ENCODE measurements at places on chromosomes 2 and 18.

DNA sequence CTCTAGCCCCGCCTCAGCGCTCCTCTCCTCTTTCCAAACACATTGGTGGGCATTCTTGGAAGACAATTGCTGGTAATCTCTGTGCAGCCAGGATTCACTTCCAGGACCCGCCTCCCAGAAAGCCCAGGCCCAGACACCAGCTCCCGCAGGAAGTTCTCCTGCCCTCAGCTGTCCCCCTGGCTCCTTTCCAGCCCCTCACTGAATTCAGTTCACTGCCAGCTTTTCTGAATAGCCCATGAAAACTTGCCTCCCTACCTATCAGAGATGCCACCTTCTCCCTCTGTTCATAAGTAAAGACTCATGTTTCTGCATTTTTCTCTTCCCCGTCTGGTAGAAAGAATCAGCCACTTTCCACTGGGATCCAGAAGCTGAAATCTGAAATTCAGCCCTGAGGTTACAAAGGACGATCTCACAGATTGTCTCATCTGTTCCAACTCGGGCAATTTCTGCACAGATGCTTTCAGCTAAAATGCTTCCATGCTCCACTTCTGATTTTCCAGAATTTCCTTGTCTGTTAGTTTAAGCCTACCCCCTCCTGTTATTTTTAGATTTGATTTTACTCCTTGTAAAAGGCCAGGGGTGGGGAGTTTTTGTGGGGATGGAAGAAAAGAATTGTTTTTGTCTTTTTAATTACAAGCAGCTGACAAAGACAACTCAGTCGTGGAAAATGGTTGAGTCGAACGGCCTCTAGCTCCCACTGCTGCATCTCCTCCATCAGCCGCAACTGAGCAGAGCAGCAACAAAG lies 98.1 kb downstream of the SP3 start:
- DNase-seq: no peak

- DNase-seq: no peak
These were observed 145.1 kb upstream of the ITGB6 start for GRCh38 chr2:160345071-160345764.

- peak; percentile 7 for DNase-seq
These were observed 286.5 kb upstream of the SYT4 start for GRCh38 chr18:43563780-43564179.

DNA sequence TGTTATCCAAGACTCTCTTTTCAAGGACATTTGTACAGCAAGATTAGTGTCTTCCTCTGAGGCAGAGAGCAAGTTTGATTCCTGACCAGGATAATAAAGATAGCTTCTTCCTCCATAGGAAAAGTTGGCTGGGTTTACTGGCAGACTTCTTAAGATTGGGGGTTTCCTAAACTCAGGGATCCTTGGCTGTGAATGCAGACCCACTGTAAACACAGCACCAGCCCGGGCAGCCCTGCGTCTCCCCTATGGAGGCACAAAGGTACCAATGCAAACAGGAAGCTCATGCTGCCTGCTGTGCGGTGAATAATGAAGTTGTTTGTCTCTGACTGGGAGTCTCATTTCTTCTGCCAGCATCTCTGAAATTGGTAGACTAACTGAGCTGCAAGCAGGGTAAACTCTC lies 96.2 kb upstream of the ARHGAP28 start:
- DNase-seq: no peak

- peak; percentile 13 for DNase-seq
These were observed 112.1 kb downstream of the KYNU start for GRCh38 chr2:142989273-142990204.

DNA sequence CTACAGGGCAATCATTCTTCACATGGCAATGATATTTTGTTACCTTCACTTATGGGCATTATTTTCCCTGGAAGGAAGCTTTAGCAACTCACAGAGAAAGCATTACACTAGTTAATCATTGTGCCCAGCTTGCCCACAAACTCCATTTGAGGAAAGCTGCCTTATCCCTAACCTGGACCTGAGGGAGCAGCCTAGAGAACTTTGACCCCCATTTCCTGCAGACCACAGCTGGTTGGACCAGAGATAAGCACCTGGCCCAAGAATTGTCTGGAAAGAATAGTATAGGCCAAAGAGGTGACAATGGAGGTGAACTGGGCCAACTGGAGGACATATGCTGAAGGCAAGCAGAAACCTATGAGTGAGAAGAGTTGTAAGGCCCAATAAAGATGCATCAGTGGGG lies 48.4 kb upstream of the SESTD1 start:
- no peak for DNase-seq

GRCh38 chr18:31077878-31078277 lies 24.3 kb downstream of the DSC2 start:
- no peak for DNase-seq

- DNase-seq: no peak
These were observed 102.7 kb upstream of the PTPRM start for GRCh38 chr18:7464245-7464966.

- DNase-seq: no peak
These were observed 89.0 kb downstream of the UGGT1 start for GRCh38 chr2:128180031-128180430.

- no peak for DNase-seq
These were observed 32.3 kb downstream of the CYP27C1 start for GRCh38 chr2:127187831-127188230.

DNA sequence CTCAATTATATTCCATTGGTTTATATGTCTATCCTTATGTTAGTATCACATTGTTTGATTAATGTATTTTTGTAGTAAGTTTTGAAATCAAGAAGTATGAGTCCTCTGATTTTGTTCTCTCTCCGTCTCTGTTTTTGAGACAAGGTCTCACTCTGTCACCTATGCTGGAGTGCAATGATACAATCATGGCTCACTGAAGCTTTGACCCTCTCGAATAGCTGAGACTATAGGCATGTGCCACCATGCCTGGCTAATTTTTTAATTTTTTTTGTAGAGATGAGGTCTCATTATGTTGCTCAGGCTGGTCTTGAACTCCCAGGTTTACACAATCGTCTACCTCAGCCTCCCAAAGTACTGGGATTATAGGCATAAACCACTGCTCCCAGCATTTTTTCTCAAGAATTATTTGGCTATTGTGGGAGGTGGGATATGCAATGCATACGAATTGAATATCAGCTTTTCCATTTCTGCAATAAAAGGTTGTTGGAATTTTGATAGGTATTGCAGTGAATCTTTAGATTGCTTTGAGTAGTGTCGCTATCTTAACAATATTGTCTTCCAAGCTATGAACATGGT lies 17.7 kb upstream of the GORASP2 start:
- no peak for DNase-seq

- no peak for DNase-seq
These were observed 27.2 kb downstream of the MARCO start for GRCh38 chr2:118968961-118969733.

DNA sequence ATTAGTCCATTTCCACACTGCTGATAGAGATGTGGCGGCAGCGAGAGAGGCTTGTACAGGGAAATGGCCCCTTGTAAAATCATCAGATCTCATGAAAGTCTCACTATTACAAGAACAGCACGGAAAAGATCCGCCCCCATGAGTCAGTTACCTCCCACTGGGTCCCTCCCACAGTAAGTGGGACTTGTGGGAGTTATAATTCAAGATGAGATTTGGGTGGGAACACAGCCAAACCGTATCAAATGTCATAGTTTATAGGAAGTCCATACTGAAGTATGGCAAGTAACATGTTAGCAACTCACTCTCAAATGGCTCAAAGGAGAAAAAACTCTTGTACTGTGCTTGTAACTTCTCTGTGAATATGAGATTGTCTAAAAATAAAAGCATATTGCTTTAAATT lies 56.1 kb downstream of the FARP2 start:
- no peak for DNase-seq

GRCh38 chr2:53969285-53969967 lies 1.4 kb downstream of the PSME4 start:
- DNase-seq: no peak

- no peak for DNase-seq
These were observed 1.8 kb upstream of the NFATC1 start for GRCh38 chr18:79393635-79394533.

GRCh38 chr18:22180722-22181121 lies 11.3 kb downstream of the GATA6 start:
- no peak for DNase-seq

GRCh38 chr18:76708722-76709353 lies 113.5 kb upstream of the ZNF236 start:
- no peak for DNase-seq

GRCh38 chr18:13885009-13885408 lies 30.3 kb downstream of the MC2R start:
- no peak for DNase-seq

GRCh38 chr2:226836548-226836885 lies 663 bp downstream of the RHBDD1 start:
- peak; percentile 77 for DNase-seq

GRCh38 chr2:69185807-69186206 lies 172.8 kb downstream of the ANTXR1 start:
- no peak for DNase-seq

GRCh38 chr2:24509840-24510239 lies 18.8 kb downstream of the NCOA1 start:
- no peak for DNase-seq

DNA sequence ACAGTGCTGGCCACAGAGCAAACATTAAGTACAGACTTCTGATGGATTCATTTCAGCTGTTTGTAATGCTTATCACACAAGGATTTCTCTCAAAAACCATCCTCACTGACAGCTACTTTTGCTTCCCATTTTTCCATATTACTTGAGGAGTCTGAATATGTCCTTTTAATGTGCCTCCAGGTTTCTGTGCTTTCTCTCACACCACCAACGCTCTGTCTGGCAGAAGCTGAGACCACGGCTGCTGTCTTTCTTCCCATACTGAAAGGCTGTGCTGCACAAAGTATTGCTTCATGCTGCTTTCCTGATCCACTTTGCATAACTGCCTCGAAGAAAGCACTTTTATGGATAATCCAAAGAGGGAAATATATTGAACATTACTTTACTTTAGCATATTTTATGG lies 312.1 kb upstream of the ZEB2 start:
- no peak for DNase-seq

GRCh38 chr18:60113396-60113795 lies 213.6 kb downstream of the PMAIP1 start:
- no peak for DNase-seq

- no peak for DNase-seq
These were observed 69.9 kb upstream of the MCFD2 start for GRCh38 chr2:46985512-46985911.

GRCh38 chr18:3703732-3704176 lies 253.8 kb downstream of the TGIF1 start:
- DNase-seq: peak; percentile 19

GRCh38 chr2:138720035-138720838 lies 60.0 kb downstream of the NXPH2 start:
- no peak for DNase-seq

- no peak for DNase-seq
These were observed 1175.1 kb upstream of the ACVR2A start for GRCh38 chr2:146669735-146670134.

GRCh38 chr2:12948231-12948960 lies 231.7 kb downstream of the TRIB2 start:
- no peak for DNase-seq

GRCh38 chr2:128638341-128639119 lies 319.9 kb upstream of the HS6ST1 start:
- DNase-seq: peak; percentile 57

DNA sequence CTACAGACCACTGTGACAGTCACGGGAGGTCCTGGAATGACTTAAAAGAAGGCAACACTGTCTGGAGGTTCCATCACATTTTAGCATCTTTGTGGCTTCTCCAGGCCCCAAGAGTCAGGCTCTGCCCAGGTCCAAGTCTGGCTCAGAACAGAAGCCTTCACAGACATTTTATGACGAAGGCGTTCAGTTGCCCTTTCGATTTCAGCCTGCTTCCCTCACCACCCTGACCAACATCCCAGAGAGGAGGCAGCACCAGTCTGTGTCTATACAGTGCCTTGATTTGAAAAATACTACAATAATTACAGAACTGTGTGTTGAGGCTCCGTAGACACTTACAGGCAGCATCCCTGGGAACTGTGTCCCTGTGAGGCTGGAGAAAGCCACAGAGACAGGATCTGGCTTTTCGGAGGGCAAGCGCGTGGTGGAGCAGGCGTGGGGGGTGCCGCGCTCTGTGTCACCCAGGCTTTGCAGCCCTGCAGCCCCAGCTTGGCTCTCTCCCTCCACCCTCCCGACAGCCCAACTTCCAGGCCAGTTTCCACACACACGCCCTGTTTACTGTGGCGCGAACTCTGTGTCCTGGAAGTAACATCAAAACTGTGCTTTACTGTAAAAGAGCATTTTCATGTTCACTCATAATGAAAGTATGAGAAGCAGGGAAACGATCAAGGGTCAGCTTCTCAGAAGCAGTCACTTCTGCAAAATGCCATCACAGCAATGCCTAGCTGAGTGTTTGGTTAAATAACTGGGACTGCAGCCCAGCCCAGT lies 153.5 kb upstream of the ALKAL2 start:
- DNase-seq: no peak

DNA sequence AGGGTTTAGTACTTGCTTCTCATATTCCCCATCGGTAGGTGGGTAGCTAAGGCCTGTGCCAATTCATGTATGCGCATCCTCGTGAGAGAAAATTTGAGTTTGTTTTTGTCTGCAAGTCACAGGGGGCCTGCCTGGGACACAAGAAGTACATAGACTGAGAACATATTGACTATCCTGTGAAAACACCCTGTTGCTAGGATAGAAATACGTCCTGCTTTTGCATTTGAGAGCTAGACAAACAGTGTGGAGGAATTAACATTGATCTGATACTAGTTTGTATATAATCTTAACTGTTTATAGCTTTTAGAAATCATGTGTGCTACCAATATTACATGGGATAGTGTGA lies 10.9 kb downstream of the WDR7 start:
- no peak for DNase-seq

DNA sequence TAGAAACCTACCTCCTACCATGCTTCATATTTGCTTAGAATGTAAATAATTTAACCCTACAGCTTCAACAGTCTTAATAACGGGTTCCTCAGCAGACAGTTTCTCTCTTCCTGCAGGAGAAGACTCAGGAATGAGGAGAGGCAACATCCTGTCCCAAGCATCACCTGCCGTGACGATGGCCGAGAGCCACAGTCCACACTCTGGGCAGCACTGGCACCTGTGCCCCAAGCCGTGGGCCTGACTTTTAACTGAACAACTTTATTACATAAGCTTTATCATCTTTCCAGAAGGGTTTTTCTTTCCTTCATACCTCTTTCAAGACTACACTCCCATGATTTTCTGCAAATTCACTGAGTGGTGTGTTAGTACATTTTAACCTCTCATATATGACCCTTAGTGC lies 856.0 kb downstream of the GALR1 start:
- no peak for DNase-seq

DNA sequence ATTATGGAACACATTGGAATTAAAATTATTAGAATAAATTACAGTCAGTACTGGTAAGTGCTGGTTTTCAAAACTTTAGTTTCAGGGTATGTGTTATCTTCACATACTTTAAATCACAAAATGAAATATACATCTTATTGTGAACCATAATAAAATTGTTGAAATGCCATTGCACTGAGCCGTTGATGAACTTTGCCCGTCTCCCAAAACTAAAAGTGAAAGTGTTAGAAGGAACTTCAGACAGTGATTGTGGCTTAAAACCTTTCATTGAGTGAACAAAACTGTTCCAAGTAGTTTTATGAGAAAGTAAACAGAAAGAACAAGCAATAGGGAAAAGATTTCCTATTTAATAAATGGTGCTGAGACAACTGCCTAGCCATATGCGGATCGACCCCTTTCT lies 811.6 kb downstream of the PLCL1 start:
- no peak for DNase-seq
